Stimulated activated CD4-positive, alpha-beta T cell treated with anti-CD3 and anti-CD28 coated beads, Interleukin-4, amount 100 ng/mL, for 24 hours (primary cell): ENCODE measurements at places on chromosomes 6 and 20.
A peak's percentile ranks its signal among the peaks of the same experiment; 100 is the strongest.

DNA sequence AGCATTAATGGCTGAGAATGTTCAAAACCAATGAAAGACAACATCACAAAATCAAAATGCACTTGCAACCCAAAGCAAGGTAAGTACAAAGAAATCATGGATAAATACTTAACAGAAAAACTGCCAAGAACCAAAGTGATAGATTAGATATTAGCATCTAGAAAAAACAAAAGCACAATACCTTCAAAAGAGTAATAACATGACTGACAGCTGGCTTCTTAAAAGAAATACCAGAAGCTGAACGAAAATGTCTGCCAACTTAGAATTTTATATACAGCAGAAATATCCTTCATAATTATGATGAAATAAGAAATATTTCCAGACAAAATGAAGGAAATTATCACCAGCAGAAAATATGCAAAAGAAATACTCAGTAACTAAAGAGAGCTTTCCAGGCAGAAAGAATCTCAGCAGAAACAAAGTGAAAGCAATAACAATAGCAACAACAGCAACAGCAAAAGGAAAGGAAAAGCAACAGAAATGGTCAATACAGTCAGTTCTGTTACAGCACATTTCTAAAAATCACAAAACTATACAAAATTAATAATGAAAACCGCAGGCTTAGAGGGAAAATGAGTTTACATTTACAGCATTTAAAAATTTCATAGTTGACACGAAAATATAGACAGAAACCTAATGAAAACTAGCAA is 121.5 kb upstream of the MAN1A1 start:
- DNase-seq, result no peak

DNA sequence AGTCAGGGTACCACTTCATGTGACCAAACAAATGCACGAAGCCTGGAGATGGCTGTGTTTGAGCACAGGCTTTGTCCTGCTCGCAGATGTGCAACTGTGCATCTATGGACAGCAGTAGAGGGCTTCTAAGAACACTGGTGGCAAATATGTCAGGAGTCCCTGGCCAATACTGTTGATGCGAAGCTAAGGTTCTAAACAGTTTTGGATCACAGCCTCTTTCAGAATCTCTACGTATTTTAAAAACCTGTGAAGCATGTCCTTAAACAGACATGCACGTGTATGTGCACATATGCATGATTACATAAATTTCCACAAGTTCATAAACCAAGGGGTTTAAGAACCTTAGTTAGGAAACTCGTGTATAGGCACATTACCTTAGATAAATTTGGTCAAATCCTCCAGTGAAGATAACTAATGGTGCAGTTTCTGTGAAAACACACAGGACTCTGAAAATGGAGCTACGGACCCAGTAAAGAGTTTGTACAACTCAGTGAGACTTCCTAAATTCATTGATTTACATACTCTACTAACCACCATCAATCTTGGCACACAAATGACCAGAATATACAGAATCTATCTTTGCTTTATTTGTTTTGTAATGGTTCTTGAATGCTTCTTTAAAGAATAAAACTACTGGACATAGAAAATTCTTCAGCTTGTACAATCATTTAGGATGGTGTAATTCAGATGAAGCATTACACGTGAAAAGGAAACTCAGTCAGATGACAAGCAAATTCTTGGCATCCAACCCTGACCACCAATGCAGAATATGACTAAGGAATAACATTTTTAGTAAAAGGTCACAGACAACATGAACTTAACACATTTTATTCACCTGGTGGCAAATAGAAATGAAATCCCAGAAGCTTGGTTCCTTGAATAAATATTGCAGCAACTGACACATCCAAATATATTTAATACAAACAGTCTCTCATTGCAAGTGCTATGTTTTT is 27.4 kb downstream of the KCNQ5 start:
- peak; percentile 17 for DNase-seq

- no peak for DNase-seq
Observed at GRCh38 chr20:24994186-24994465, 1.6 kb upstream of the APMAP start.

DNA sequence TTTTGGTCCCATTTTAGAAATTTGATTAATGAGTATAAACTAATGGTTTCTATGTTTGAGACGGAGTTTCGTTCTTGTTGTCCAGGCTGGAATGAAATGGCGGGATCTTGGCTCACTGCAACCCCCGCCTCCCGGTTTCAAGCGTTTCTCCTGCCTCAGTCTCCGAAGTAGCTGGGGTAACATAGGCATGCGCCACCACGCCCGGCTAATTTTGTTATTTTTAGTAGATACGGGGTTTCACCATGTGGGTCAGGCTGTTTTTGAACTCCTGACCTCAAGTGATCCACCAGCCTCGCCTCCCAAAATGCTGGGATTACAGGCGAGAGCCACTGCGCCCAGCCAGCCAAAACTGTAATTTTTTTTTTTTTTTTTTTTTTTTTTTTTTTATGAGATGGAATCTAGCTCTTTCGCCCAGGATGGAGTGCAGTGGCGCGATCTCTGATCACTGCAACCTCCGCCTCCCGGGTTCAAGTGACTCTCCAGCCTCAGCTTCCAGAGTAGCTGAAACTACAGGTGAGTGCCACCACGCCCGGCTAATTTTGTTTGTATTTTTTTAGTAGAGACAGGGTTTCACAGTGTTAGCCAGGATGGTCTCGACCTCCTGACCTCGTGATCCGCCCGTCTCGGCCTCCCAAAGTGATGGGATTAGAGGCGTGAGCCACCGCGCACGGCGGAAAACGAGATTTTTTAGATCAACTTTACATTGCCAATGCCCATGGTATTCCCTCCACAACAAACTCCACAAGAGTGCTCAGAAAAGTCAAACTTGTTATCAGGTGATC is 127.8 kb downstream of the HFE start:
- no peak for DNase-seq
